CD4-positive, alpha-beta T cell treated with Interleukin-15 for 1 hour (primary cell): ENCODE measurements at places on chromosomes 4 and X.

DNA sequence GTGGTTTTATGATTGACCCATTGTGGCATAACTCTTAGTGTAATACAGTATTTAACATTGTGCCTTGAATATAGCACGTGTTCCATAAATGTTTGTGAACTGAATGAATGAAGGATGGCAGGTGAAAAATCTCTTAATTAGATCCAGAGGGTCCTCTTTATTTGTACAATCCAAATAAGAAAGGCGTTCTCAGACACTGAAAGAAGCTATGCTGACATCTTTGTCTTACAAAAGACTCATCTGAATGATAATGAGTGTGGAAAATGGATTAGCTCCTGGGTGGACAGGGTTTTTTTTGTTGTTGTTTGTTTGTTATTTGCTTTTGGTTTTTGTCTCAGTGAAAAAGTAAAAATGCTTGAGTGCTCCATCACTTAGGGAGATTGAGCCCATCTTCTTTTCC lies 62.7 kb downstream of the NEUROG2 start:
- DNase-seq, result no peak

DNA sequence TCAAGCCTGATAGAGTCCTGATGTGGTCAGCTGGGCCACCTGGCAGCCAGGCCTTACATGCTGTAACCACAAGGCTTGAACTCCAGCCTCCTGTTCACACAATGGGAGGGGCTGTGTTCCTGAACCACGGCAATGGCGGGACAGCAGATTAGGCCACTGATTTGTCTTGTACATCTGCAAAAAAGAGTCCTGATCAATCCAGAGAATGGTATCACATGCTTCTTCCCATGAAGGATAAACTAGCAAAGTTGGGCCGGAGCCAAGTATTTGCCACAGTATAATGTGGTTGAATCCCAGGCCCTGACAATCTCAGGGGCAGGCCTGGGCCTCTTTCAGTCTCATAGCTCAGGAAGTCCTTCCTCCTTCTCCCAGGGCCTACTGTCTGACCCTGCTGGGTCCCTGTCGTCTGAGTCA lies 2182.5 kb upstream of the AGA start:
- DNase-seq, result no peak

- no peak for DNase-seq
These were observed 51.5 kb upstream of the PRPS1 start for GRCh38 chrX:107576841-107577240.

GRCh38 chrX:148541584-148541940 lies 41.1 kb downstream of the AFF2 start:
- DNase-seq, result no peak

DNA sequence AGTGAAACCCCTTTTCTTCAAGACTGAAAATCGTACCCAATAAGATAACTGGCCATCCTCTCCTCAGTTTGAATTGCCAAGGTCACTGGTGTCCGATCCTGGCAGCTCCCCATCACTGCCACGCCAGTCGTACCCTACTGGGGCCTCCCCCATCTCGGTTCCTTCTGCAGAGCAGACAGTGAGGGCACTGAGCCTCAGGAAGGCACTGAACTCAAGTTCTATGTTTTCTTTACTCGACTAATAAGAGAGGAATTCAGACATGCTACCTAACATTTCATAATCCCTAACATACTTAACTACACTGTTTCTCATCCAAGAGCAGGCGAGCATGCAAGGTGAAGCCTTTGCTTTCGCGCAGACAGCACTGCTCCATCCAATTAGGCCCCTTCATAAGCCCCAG lies 23.4 kb downstream of the ZFYVE28 start:
- DNase-seq, result no peak

- DNase-seq, result no peak
These were observed 29.2 kb downstream of the HS3ST1 start for GRCh38 chr4:11399461-11399971.

GRCh38 chr4:134867027-134867426 lies 665.4 kb upstream of the PABPC4L start:
- no peak for DNase-seq

- no peak for DNase-seq
These were observed 155.0 kb upstream of the ANK2 start for GRCh38 chr4:112894480-112894879.

DNA sequence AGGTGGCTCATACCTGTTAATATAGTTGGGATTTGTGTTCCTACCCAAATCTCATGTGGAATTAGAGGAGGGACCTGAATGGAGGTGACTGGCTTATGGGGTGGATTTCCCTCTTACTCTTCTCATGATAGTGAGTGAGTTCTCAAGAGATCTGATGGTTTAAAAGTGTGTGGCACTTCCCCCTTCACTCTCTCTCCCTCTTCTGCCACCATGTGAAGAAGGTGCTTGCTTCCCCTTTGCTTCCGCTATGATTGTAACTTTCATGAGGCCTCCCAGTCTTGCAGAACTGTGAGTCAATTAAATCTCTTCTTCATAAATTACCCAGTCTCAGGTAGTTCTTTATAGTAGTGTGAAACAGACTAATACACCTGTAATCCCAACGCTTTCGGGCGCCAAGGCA lies 28.3 kb upstream of the WDR19 start:
- no peak for DNase-seq

GRCh38 chr4:1459081-1459721 lies 53.0 kb upstream of the NKX1-1 start:
- DNase-seq, result peak; percentile 4

DNA sequence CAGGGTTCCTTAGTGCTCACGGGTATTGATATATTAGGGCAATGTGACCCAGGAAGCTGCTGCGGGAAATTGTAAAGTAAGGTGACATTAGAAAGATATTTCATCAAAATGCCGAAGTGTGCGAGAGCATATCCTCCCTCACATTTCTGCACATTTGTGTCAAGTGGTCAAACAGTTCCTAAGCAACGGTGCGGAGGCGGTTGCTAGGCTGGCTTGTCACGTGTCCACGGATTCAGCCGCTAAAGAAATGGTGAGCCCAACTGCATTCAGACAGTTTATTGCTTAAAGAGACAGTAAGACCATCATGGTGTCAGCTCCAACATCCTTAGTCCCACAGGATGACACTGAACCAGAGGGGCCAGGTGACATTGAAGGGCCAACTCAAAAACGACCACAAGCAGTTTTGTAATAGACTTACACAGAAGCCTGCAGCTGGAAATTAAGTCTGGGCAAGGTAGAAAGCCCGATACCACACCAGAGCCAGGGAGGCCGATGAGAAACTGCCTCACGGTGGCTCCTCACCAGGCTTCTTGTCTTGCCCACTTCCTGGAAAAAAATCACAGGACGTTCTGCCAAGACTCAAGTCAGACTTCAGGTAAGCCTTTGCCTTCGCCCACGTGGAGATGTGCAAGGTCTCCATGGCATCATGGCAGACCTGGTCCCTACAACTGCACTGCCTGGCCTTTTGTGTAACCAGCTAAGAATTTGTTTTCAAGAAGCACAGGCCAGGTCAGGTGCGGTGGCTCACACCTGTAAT lies 50.4 kb downstream of the USP11 start:
- DNase-seq, result no peak

GRCh38 chr4:15547392-15547791 lies 77.7 kb downstream of the CC2D2A start:
- no peak for DNase-seq

- DNase-seq, result no peak
These were observed 121.4 kb downstream of the RNF150 start for GRCh38 chr4:141011901-141012315.

GRCh38 chr4:3315566-3315965 lies 22.7 kb downstream of the RGS12 start:
- no peak for DNase-seq

DNA sequence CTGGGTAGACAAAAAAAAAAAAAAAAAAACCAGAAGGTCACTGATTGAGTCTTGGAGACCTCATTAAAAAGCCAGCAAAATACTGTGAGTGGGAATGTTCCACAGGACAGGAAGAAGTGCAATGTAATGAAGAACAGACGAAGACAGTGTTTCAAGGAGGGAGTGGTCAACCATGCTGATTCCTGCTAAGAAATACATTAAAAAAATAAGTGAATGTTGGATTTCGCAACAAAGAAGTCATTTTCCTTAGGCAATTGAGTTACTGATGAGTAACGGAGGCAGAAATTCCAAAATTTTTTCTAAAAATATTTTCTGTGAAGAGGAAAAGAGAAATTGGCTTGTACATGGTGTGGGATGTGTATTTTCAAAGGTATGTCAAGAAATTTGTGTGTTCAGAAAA lies 94.3 kb upstream of the FAM47B start:
- DNase-seq, result no peak

- no peak for DNase-seq
These were observed 122.0 kb downstream of the PPA2 start for GRCh38 chr4:105351861-105352260.

DNA sequence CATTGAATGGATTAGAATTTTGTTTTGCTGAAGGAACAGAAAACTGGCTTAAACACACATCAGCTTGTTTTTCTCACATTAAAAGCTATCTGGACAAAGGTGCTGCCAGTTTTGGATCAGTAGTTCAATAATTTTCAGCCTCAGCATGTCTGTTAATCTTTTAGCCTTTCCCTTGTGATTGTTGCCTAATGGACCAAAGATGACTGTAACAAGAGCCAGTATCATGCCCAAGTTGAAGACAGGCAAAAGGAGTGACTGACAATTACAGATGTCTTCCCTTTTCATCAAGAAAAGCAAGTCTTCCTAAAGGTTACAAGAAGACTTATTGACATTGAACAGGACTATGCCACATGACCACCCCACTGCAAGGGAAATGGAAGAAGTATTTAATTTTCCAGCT lies 419.7 kb downstream of the MAPK10 start:
- no peak for DNase-seq

DNA sequence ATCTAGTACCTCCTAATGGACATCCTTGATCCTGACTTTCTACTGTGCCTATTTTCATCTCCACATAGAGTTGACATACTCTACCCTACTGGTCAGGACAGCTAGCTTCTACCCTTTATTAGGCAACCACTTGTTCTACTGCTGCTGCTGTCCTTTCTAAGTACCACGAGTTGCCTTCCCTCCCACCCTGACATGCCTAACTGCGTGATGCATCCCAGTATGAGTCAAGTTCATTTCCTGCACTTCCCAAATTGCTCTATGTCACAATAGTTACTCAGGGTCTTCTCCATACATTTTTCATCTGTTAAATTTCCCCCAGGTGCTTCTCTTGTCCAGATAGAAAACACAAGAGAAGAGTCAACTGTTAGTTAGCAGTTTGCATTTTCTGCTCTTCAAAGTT lies 133.4 kb downstream of the TBC1D19 start:
- DNase-seq, result no peak

DNA sequence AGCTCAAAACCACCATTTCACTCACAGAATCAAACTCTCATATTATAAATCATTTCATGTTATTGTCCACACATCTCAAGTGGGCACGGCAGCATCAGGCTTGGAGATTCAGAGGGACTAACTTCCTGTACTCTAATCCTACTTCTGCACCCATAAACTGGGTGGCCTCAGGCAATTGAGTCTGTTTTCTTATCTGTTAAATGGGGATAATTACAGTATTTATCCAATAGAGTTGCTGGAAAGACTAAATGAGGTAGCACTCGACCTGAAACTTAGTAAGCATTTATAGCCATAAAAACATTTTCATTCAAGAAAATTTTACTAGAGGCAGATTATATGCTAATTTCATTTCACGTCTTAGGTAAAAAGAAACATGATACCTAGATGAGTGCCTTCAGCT lies 13.0 kb downstream of the TBC1D1 start:
- DNase-seq, result no peak

DNA sequence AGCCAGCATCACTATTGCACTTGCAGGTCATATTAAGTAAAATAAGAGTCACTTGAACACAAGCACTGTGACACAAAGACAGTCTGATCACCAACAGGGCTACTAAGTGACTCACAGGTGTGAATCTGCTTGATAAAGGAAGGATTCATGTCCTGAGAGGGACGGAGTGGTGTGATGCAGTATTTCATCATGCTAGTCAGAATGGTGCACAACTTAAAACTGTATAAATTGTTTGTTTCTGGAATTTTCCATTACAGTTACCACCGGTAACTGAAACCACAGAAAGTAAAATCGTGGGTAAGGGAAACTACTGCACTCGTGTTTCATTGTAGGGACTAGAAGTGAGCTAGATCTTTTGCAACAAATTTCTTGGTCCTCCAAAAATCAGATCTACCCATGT lies 109.7 kb downstream of the ELOVL6 start:
- DNase-seq, result no peak
